ENCODE measurements at places on chromosomes 12 and 14.

- no peak for DNase-seq
Measured at GRCh38 chr14:106528717-106529116, 1002.3 kb downstream of the TMEM121 start.

GRCh38 chr12:68280240-68280639 is 26.8 kb upstream of the IL22 start:
- DNase-seq, result no peak

DNA sequence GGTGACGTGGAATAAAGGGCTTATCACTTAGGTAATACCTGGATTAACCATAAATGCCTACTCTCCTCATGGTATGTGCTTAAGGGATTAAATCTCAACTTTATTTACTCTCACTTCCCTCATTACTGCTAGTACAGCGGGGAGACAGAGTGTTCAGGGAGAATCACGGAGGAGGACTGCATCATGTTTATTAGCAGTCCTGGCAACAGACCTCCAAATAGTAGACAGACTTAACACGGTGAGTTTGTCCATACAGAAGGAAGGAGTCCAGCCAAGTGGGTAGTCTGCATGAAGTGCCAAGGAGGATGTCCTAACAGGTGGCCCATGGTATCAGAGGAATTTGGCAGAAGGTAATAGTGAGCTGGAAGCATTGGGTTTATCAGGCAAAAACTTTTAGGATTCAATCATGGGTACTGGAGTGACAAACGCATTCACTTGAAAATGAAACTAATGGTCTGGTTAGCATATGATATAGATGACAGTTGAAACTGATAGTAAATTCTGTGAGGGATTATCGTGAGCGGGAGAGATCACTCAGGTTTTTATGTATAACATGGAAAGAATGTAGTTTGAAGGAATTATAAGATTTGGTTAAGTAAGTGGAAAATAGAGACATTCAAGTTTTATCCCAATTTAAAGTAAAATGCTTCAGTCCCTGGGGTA is 471.8 kb downstream of the TMEM117 start:
- DNase-seq, result no peak

GRCh38 chr12:59079002-59079401 is 158.7 kb upstream of the LRIG3 start:
- no peak for DNase-seq

DNA sequence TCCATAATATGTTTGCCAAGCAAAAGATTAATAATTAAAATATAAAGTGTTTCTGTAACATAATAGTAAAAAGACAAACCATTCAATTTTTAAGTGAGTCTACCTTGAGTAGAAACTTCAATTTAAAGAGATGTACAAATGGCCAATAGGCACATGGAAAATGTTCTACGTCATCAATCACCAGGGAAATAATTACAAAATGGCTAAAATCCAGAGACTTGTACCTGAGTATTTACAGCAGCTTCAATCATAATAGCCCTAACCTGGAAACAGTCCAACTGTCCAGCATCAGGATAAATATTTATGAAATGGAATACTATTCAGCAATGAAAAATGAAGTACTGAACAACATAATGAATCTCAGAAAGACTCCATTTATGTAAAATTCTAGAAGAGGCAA is 95.5 kb upstream of the FAR2 start:
- DNase-seq, result no peak

DNA sequence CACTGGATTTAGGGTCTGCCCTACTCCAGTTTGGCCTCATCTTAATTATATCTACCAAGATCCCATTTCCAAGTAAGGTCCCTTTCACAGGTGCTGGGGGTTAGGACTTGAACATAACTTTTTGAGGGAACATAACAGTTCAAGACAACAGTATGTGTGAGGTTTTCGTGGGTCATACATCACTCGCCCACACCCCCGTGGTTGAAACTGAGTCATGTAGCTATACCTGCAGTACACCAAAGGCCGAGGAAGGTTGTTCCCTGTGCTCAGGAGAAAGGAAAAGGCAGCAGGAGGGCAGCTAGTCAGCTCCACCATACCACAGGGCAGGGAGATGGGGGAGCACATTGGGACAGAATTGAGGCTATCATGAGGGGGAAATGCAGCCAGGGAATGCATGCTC is 167.0 kb downstream of the PPM1H start:
- no peak for DNase-seq

GRCh38 chr12:67424784-67425183 is 155.6 kb downstream of the CAND1 start:
- DNase-seq, result no peak

DNA sequence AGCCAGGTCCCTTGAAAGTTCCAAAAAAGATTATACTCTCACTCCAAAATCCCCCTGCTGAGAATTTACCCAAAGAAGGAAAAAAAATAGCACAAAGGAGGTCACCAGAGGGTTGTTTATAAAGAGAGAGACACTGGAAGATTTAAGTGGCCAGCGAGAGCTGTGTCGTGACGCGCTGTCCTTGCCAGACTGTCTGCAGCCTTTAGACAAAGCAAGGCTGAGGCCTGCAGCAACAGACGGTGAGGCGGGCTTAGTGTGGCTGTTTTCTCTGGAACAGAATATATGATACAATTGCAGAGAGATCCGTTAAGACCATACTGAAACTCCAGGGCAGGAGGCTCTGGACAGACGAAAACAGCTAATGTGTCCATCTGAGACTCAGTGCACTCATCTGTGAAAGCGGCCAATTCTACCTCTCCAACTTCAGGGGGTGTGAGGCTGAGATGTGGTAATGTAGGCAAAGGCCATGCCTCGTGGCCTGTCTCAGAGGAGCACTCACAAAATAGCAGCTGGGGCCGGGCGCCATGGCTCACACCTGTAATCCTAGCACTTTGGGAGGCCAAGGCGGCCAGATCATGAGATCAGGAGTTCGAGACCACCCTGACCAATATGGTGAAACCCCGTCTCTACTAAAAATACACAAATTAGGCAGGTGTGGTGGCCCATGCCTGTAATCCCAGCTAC is 36.2 kb downstream of the ANAPC7 start:
- DNase-seq, result no peak

DNA sequence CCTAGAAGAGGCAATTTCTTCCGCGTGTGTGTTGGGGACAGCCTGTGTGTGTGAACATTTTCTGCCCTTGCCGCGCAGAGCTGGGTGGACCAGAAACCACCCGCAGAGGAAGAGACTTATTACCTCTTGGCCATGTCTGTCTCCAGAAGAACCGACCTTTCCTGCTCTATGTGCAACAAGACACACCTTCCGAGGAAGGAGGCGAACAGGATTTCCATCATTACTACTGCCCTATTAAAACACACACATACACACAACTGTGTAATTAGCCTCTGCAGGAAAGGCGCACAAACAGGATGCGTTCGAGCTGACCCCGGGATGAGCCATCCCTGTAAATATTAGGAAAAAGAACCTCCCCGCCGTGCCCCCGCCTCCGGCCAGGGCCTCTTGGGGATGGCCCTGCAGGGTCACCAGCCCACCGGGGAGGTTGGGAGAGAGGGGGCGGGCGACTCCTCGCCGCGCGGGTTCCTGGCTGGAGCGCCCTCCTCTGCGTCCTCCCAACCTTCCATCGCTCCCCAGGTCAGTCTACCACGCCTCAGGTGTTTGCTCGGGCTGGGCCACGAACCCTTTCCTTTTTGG is 484 bp upstream of the PRKCH start:
- DNase-seq, result no peak
